ENCODE measurements at places on chromosomes 4 and X. TPM values are rescaled to one million over a fixed set of nuclear protein-coding genes. Genes with fewer than 3 reads are reported as not detected.

RAB39B gene
- 5.3 TPM for total RNA-seq

BST1 gene
- total RNA-seq = 14.3 TPM

PAGE2 gene
- total RNA-seq = 116 TPM

PNMA6E gene
- total RNA-seq = not detected

GPAT3 gene
- total RNA-seq = 117 TPM

GRIA3 gene
- not detected for total RNA-seq

PLRG1 gene
- total RNA-seq = 77.8 TPM

RIPPLY1 gene
- not detected for total RNA-seq

KLHL15 gene
- 16.2 TPM for total RNA-seq

FGD1 gene
- 2.9 TPM for total RNA-seq

MAGEB2 gene
- 0.15 TPM for total RNA-seq

IBSP gene
- total RNA-seq = not detected

PASD1 gene
- total RNA-seq = 0.05 TPM
